ENCODE measurements at places on chromosomes 2 and 18.

- no peak for DNase-seq
Measured at GRCh38 chr2:105320651-105321215, 8.8 kb downstream of the TGFBRAP1 start.

GRCh38 chr2:150944315-150944714 lies 317.3 kb downstream of the RBM43 start:
- no peak for DNase-seq

DNA sequence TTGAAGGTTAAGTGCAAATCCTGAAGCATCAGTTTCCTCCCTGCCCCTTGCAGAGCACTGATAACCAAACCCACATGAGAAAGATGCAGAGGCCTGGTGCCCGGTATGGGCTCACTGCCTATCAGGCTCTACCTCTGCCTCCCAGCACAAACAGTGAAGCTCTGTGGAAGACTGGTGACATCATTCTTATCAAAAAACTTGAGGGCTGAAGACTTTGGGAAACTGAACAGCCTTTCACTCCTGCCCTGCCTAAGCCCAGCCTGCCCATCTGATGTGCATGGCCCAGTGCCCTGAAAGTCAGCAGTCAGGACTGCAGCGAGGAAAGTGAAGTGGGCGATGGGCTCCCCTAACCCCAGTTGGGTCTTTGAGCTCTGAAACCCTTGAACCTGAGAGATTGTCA lies 174.8 kb upstream of the ARL4C start:
- no peak for DNase-seq

DNA sequence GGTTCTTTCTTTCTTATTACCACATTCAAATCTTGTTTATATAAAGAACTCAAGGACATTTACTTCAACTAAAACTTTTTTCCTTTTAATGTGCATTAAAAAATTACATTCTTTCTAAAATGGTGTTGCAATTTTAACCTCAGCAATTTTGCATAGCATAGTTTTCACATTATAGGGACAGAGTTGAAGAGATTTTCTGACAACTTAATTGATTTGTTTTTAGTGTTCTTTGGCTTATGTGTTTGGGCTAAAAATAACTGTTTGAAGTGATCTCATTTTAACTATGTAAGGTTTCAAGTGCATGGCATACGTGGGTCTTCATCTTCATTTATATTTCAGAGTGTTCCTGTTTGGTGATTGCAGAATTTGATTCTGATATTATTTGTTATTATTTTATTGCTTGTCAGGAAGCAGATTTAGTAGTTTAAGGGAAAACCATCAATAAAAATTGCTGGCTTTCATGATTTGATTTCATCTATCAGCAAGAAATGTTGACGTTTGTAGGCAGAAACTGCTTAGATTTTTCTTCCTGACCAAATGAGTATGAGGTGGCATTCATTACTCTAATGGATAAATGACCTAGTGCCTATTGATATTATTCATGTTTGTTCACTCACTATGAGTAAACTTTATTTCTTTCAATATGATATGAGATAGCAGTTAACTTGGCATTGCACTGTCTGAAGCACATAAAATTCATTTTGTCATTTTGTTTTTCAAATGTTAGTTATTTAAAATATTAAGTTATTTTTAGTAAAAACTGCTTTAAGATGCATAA lies 398.4 kb downstream of the NUP35 start:
- DNase-seq = no peak

DNA sequence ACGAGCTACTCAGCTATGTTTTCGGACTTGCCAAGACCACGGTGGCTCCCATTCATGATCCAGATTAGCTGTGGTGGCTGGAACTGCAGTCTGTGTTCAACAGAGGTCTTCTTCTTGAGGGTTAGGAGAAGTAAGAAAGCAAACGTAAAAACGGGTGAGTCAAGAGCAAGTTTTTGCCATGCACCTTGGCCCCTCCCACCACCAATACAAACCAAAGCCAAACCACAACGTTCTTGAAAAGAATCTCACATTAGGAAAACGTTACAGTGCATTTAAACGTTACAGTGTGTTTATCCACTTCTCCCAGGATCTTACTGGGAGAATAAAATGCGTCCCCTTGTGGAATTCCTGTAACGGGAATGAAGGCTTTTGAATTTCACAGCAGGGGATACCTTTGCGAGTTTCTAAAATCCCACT lies 725 bp downstream of the FBXO48 start:
- DNase-seq = peak; percentile 72

GRCh38 chr18:35998967-35999366 lies 26.5 kb downstream of the RMP24 start:
- DNase-seq = peak; percentile 46

- peak; percentile 56 for DNase-seq
Measured at GRCh38 chr2:17719562-17720371, 33.8 kb downstream of the SMC6 start.

DNA sequence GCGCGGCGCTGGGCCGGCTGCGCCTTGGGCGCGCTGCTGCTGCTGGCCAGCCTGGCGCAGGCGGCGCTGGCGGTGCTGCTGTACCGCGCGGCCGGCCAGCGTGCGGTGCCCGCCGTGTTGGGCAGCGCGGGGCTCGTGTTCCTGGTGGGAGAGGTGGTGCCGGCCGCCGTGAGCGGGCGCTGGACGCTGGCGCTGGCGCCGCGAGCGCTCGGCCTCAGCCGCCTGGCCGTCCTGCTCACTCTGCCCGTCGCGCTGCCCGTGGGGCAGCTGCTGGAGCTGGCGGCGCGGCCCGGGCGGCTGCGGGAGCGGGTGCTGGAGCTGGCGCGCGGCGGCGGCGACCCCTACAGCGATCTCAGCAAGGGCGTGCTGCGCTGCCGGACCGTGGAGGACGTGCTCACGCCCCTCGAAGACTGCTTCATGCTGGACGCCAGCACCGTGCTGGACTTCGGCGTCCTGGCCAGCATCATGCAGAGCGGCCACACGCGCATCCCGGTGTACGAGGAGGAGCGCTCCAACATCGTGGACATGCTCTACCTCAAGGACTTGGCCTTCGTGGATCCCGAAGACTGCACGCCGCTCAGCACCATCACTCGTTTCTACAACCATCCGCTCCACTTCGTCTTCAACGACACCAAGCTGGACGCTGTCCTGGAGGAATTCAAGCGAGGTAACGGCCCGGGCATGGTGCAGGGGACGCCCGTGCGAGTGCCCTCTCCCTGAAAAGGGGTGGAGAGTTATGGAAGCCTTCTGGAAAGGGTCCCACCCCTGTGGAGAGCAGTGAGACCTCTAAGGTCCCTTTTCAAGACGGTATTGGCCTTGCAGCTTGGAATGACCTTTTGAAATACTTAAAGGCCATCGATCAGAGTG lies 1.0 kb downstream of the CNNM3 start:
- peak; percentile 25 for DNase-seq

GRCh38 chr2:118838741-118839455 lies 8.6 kb downstream of the EN1 start:
- DNase-seq = no peak

DNA sequence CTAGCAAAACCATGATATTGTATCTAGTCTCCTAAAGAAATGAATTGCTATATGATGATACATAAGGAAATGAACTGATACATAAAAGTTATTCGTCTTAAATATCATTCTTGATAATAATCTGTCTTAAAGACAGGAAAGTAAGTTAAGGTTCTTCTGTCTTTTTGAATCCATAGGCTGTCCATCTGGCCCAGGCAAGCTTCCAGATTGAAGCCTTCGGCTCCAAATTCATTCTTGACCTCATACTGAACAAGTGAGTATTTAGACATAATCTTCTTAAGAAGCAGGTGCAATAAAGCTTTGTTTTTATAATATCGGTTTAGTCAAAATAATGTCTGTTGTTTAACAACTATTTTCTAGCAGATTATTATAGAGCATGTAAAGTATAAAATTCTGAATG lies 37.7 kb downstream of the ADAM23 start:
- no peak for DNase-seq

All from hematopoietic multipotent progenitor cell treated with erythropoietin and hydrocortisone succinate and interleukin-3 and kit ligand, for 4 days (in vitro differentiated cells).